ENCODE measurements at places on chromosomes 2 and 18.

DNA sequence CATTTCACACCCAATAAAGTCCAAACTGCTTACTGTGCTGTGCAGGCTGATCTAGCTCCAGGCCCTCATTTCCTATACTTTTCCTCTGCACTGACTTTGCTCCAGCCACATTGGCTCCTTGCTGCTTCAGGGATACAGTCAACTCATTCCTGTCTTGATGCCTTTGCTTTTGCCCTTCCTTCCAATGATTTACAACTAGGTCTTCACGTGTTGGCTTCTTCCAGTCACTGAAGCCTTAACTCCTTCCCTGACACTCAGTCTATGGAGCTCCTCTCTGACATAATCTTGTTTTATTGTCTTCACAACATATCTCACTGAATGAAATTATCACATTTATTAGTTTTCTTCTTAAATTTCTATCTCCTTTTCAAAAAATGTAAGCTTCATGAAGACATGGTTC, 16.9 kb upstream of the C18orf32 start:
- no peak overlapping the region for H3K27ac ChIP-seq
- no peak for DNase-seq
- H3K4me3 ChIP-seq, result no peak overlapping the region

- H3K4me3 ChIP-seq, result no peak overlapping the region
- H3K36me3 ChIP-seq, result no peaks in the 10 kb centered on the region
- DNase-seq, result no peak
- no peak overlapping the region for H3K27ac ChIP-seq
Measured at GRCh38 chr2:5394223-5394622, 298.0 kb upstream of the SOX11 start.

DNA sequence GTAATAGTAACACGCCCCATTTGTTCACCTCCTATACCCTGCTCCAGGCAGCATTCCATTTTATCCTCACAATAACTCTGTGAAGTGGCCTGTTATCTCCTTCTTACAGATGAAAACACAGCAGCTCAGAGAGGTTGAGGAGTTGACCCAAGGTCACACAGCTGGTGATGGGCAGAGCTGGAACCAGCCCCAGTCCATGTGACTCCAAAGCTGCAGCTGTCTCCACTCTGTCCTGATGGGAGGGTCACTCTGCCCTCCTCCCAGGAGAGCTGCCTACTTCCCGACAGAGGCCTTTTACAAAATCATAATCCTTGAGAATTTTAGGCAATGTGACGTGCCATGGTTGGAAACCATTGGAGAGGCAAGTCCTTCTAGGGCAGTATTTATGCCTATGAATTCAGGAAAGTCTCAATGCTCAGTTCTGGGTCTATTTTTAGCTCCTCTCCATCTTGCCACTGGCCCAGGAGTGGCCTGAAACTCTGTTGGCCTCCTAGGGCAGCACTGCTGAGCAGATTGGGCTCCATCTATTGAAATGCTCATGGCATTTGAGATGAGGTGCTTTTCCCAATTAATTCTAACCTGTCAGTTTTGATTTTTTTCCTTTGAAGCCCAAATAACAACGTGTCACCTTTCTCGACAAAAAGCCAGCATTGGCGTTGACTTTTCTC, 162.0 kb upstream of the MSH6 start:
- no peaks in the 10 kb centered on the region for H3K36me3 ChIP-seq
- no peak overlapping the region for H3K4me3 ChIP-seq
- no peak overlapping the region for H3K27ac ChIP-seq
- DNase-seq, result no peak

DNA sequence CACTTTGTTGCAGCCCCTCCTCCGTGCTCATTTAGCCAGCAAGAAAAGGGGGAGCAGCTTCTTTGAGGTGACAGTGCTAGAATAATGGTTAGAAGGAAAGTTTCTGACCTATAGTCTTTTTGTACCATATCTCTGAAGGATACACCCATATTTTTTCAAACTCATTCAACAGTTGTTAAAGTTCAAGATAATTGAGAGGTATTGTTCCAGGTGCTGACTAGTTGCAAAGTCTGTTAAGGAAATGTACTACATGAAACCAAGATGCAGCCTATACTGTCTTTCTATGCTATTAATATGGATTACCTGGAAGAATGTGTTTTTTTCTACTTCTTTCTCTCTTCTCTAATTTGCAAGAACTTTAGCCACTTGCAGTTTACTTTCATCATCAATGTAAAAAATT, 495.0 kb downstream of the PARD3B start:
- DNase-seq, result no peak
- H3K4me3 ChIP-seq, result no peak overlapping the region
- no peak overlapping the region for H3K27ac ChIP-seq
- H3K4me1 ChIP-seq, result no peaks in the 10 kb centered on the region

GRCh38 chr2:37809931-37810570, 115.0 kb upstream of the RMDN2 start:
- H3K4me1 ChIP-seq, result no peaks in the 10 kb centered on the region
- H3K4me3 ChIP-seq, result no peak overlapping the region
- no peak for DNase-seq
- H3K27me3 ChIP-seq, result no peaks in the 10 kb centered on the region

DNA sequence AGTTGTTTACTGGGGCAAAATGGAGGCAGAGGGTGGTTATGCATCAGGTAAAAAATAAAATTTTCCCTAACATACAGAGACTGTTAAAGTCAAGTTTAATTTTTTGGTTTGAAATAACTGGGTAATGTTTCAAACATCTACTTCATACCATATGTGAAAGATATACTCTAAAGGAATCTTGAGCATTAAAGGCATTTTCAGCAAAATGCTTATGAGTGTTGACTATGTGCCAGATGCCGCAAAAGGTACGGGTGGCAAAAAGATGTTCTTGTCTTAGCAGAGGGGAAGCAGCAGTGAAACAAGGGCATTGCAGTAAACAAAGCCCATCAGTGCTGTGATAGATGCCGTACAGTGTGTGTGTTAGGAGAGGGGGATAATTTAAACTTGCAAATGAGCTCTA, 263.1 kb upstream of the ID2 start:
- no peak for DNase-seq
- H3K27ac ChIP-seq, result no peak overlapping the region
- H3K27me3 ChIP-seq, result no peaks in the 10 kb centered on the region
- H3K4me3 ChIP-seq, result no peak overlapping the region
- H3K36me3 ChIP-seq, result no peaks in the 10 kb centered on the region

DNA sequence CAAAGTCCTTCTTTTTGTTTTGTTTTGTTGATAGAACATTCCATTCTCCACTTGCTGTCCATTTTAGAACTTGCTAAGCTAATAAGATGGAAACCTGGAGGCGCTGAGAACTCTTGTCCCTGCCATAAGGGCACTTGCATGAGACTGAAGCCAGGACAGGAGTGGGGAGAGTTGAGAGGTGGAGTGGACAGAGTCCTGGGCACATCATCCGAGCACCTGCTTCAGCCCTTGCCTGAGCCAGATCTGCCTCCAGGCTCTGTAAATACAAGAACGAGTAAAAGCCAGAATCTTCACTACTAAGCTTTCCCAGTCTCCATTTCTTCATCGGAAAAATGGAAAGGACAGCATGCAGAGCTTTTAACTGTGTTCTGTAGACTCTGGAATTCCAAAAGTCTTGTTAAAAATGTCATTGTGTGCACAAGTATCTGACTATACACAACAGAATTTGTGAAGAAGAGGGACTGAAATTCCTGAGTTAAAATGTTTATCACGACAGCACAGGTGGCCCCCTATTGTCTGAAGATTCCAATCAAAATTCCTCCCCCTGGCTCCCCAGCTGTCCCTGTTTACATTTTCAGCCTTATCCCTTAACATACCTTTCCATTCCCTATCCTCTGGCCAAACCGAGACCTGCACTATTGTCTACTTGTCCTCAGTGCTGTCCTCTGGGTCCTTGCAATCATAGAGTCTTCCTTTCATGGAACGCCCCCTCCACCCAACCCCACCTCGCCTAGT, 498.2 kb upstream of the TNP1 start:
- no peaks in the 10 kb centered on the region for H3K36me3 ChIP-seq
- H3K4me1 ChIP-seq, result no peaks in the 10 kb centered on the region
- H3K4me3 ChIP-seq, result no peak overlapping the region
- H3K27me3 ChIP-seq, result no peaks in the 10 kb centered on the region
- DNase-seq, result no peak
